Left renal pelvis (tissue), 4 donors: ENCODE measurements at places on chromosomes 1 and 21.
A peak's percentile ranks its signal among the peaks of the same experiment; 100 is the strongest.

GRCh38 chr1:225348400-225348799 is 79.4 kb downstream of the LBR start:
- DNase-seq: no peak

- DNase-seq: no peak
Measured at GRCh38 chr1:117015724-117016123, 14.2 kb downstream of the CD101 start.

- no peak for DNase-seq
Measured at GRCh38 chr1:109661391-109661790, 5.5 kb downstream of the GSTM4 start.

GRCh38 chr1:227923353-227924167 is 24.2 kb downstream of the WNT9A start:
- DNase-seq: no peak

DNA sequence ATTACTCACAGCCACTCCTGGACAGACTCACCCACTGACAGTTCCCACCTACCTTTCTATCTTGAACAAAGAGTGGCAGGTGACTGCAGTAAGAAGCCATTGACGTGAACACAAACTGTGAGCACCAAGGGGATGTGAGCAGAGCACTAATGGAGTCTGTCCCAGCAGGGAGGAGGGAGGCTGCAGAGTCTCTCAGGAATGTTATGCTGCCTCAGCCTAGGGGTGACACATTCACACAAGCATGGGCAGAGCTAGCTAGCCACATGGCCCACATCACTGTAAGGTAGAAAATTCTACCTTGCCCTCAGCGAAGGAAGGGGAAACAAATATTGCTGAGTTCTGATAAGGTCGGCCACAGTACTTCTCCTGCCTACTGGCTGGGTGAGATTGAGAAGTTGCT is 56.8 kb upstream of the PTGFRN start:
- no peak for DNase-seq

DNA sequence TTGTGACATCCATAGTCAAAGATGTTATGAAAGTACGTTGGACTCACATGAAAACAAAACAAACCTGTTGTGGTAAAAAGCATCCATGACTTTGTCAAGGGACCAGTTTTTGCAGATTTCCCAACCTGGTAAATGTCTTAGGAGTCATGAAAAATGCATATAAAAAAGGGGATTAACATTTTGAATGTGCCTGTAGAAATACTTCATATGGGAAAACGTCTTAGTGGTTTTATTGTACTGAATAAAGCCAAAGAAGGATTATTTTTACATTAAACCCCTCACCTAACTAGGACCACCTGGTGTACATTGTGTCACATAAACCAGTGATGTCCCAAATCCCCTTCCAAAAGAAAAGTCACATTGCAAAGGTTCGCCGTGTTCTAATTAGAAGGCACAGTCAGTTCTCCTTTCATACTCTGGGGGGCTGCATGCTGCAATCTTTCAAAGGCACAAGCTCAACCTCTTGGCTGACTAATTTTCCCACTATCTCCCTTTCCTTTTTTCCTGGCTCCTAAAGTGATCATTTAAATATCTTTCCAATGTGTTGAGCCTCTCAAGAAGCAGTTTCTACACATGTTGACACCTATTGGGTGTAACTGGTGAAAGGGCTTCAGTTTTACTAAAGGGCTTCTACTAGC is 119.8 kb upstream of the SPAG17 start:
- no peak for DNase-seq

DNA sequence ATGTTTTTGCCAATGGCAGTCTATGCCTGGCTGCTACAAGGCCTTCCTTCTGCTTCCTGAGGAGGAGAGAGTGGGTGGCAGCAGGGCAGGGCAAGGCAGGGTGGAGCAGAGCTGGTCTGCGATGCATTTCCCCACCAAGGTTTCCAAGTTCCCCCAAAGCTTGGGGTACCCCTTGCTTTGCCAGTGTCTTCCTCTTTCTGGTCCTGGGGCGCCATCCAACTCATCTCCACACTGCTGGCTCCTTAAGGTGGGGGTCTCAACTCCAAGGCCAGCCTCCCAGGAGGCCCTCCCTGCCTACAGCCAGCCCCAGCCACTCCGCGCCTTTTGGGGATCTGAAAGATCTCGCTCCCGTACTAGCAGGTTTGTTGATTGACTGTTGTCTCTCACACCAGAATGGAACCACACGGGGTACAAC is 3.9 kb upstream of the SKI start:
- DNase-seq: no peak

DNA sequence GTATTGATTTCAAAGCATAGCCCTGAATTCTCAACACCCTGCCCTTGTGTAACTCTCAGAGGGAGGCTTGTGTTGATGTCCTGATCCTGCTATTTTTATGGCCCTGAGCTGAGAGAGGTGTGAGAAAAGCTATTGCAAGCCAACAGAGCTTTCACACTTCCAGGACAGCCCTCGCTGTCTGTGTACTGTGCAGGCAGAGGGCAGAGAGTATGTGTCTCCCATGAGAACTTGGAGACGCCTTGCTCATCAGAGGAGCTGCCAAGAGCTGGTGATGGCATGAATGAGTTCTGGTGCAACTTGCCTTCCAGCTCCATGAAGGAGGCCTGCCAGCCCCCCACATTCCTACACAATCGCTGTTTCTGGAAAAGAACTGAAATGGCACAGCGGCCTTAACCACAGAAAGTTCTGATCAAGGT is 144.1 kb upstream of the AJAP1 start:
- no peak for DNase-seq

DNA sequence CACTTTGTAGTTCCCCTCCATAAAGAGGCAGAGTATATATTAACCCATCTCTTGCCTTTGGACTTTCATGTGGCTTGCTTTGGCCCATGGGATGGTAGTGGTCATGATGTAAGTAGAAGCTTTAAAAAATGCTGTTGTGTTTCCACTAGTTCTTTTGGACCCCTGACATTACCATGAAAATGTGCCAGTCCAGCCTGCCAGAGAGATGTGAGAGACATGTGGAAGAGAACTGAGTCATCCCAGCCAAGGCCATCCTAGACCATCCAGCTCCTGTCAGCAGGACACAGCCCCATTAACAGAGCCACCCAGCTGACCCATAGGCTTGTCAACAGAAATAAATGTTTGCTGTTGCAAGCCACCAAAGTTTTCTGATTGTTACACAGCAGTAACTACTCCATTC is 3.9 kb upstream of the CD101 start:
- no peak for DNase-seq

GRCh38 chr1:204338997-204339396 is 20.7 kb downstream of the PLEKHA6 start:
- DNase-seq: no peak

DNA sequence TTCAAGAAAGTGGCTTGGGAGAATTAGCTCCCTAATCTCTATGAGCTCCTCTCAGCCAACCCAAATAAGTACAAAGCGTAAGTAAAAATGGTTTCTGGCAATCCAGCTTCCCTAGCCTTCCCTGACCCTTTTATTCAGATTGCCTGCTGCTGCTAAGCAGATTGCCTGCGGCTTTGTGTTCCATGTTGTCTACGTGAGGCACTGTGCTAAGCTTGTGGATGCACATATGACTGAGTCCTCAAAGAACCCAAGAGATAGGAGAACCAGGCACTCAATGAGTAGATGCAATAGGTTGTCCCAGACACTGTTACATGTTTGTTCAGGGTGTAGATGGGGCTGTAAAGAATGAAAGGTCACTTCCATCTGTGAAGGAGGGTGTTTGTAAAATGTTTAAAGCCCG is 6.3 kb upstream of the OSBPL9 start:
- no peak for DNase-seq

- DNase-seq: peak; percentile 62
Measured at GRCh38 chr21:36927719-36928117, 38.8 kb downstream of the HLCS start.

- DNase-seq: no peak
Measured at GRCh38 chr1:65958561-65959350, 166.1 kb downstream of the PDE4B start.

DNA sequence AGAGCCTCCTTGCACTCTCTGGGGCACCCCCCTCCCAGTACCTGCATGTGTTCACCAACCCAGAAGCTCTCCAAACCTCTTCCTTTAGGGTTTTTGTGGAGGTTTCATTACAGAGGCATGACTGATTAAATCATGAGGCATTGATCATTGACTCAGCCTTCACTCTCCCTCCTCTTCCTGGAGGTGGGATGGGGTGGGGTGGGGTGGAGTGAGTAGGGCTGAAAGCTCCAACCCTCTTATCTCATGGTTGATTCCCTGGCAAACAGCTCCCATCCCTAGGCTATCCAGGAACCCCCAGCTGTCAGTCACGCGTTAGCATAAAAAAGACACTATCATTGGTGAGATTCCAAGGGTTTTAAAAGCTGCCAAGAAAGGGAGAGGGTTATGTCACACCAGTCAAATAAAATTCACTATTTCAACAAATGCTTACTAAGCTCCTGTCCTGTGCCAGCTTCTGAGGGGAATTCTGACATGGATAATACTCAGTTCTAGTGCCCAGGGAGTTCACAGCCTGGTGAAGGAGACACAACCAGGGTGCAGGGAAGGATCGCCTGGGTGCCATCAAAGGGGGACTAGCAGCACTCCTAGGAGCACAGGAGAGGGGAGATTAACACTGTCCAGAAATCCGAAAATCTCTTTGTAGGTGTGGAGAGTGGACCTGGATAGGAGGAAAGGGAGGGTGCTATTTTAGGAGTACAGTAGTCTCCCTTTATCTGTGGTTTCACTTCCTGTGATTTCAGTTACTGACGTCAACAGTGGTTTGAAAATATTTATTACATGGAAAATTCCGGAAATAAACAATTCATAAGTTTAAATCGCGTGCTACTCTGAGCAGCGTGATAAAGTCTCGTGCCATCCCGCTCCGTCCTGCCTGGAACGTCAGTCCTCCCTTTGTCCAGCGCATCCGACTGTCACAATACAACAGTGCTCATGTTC is 6.8 kb upstream of the IL24 start:
- no peak for DNase-seq

DNA sequence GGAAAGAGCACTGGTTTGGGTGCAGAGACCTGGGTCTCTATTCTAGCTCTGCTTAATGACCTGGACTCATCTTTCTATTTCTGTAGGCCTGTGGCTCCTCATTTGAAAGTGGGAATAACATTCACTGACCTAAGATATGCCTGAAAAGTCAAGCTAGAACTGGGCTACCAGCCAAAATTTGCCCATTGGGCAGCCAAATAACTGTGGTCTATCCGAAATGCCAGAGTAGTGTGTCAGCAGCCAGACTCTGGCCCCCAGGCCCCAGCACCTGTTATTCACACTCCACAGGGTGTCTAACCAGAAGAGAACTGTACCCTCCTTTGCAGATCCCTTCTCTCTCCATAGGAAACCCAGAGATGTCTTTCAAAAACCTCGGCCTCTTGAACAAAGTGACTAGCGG is 12.6 kb downstream of the DAB1 start:
- no peak for DNase-seq

- DNase-seq: no peak
Measured at GRCh38 chr21:27329255-27329851, 362.5 kb upstream of the ADAMTS5 start.

DNA sequence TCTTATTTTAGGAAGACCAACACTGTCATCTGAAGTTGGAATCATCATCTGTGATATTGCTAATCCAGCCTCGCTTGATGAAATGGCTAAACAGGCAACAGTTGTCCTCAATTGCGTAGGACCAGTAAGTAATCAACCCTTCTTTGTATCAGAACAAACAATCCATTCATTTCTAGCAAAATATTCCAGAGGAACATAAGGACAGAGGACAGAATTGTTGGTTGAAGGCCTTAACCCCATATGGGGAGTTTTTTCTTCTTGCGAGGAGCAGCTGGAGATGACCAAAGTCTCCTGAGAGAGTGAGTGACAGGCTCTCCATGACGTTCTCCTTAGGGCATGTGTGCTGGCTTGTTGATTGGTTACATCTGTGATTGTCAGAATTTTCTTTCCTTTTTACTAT is 2.7 kb downstream of the SCCPDH start:
- no peak for DNase-seq
